ENCODE measurements at places on chromosomes 16 and 17.

GRCh38 chr16:69408475-69408874 is 15.9 kb upstream of the CYB5B start:
- DNase-seq = no peak

- DNase-seq = no peak
These were observed 33.4 kb downstream of the ARHGAP23 start for GRCh38 chr17:38461683-38462082.

DNA sequence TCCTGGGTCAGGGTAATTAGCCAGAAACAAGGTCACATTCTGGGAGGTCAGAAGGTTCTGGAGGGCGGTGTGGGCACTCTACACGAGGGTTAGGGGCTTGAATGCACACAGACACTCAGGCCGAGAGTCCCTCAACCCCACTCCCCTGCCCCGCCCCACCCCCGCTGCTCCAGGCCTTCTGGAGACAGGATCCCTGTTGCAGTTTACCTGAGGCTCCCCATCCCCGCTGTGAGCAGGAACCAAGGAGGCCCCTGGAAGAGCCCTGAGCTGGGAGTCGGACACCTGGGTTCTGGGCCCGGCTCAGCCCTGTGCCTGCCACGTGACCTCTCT is 4.4 kb upstream of the ACTG1 start:
- DNase-seq = no peak

DNA sequence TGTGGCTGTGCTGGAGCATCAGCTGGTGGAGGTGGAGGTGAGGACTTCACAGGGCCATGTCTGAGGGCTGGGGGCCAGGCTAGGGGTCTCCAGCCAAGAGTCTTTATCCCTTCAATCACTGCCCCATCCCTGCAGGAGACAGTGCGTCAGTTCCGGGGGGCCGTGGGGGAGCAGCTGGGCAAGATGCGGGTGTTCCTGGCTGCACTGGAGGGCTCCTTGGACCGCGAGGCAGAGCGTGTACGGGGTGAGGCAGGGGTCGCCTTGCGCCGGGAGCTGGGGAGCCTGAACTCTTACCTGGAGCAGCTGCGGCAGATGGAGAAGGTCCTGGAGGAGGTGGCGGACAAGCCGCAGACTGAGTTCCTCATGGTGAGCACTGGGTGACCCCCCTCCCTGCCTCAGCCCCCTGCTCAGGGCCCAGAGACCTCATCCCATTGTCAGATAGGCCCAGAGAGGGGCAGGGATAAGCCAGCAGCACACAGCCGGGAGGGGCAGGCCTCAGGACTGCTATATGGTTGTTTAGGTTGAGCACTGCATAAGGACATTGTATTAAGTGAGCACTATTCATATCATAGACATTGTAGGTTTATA is 2.3 kb upstream of the PYDC1 start:
- no peak for DNase-seq

GRCh38 chr17:80936218-80936617 is 55.4 kb upstream of the CHMP6 start:
- no peak for DNase-seq

DNA sequence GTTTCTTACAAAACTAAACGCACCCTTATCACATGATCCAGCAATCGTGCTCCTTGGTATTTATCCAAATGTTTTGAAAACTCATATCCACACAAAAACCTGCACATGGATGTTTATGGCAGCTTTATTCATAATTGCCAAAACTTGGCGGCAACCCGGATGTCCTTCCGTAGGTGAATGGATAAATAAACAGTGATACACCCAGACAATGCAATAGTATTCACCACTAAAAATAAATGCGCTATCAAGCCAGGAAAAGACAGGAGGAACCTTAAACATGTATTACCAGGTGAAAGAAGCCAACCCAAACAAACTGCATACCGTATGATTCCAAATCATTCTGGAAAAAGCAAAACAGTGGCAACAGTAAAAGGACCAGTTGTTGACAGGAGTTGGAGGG is 10.0 kb downstream of the SPATA32 start:
- no peak for DNase-seq

GRCh38 chr17:31051506-31051905 is 43.3 kb upstream of the NF1 start:
- DNase-seq = no peak

- DNase-seq = peak; percentile 97
These were observed 30.3 kb upstream of the RPH3AL start for GRCh38 chr17:382644-383533.

Data from kidney (tissue), 22 donors.